NCI-H2081 treated with DMSO at 0.1 percent for 48 hours (cell line): ENCODE measurements at places on chromosomes 12 and 14.

GRCh38 chr14:51317373-51317772 is 77.3 kb downstream of the TMX1 start:
- no peak for DNase-seq

- no peak for DNase-seq
Observed at GRCh38 chr12:32605326-32606095, 73.6 kb upstream of the DNM1L start.

- DNase-seq: no peak
Observed at GRCh38 chr14:95287176-95287754, 32.4 kb downstream of the CLMN start.

DNA sequence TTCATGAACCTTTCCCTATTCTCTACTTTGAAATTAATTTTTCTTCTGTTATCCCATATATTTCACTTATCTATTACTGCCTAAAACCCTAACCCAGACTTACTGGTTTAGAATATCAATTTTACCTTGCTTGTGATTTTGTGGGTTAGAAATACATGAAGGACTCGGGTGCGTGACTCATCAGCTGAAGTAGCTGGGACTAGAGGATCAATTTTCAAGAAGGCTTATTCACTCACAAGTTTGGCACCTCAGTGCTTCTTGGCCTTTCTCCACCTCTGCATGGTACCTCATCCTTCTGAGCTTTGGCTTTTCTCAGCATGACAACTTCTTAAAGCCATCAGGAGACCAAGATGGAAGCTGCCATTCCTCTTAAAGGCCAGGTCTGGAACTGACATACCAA is 57.8 kb downstream of the TMEM117 start:
- no peak for DNase-seq

DNA sequence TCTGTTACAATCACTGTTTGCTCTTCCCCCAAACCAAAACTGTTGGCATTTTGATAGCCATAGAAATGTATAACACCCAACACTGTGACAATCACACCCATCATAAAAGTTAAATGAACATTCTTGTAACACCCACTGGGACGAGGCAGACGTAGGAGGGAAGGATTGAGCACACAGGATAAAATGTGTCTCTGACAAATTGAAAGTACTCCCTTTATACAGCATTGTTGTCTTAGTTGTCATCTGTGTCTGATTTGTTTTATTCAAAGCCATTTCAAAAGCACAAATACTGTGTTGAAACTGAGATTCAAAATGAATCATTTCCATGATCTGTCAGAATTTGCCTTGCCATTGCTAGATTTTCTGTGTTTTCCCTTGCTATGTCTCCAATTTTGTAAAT is 436.3 kb downstream of the TMTC2 start:
- DNase-seq: no peak
